Kidney (tissue), 22 donors: ENCODE measurements at places on chromosomes 6 and 20. TPM values are rescaled to one million over a fixed set of nuclear protein-coding genes. Genes with fewer than 3 reads are reported as not detected.

Gene IL17A
- polyA plus RNA-seq = not detected

Gene CD93
- polyA plus RNA-seq = 9.9 TPM

Gene PRSS16
- polyA plus RNA-seq = 5.1 TPM

Gene FAM217A
- 0.56 TPM for polyA plus RNA-seq

Gene XKR7
- polyA plus RNA-seq = not detected

Gene ROMO1
- polyA plus RNA-seq = 408 TPM

Gene SSTR4
- polyA plus RNA-seq = not detected

Gene LY6G5B
- polyA plus RNA-seq = 2.5 TPM

Gene PLEKHG1
- polyA plus RNA-seq = 2.8 TPM

Gene CST4
- not detected for polyA plus RNA-seq

Gene DSP
- polyA plus RNA-seq = 14.7 TPM

Gene PLAGL2
- 3.8 TPM for polyA plus RNA-seq

Gene KCNK5
- polyA plus RNA-seq = 48.4 TPM

Gene ZNF391
- polyA plus RNA-seq = 1.5 TPM

Gene TP53INP2
- 31.9 TPM for polyA plus RNA-seq

Gene CLVS2
- polyA plus RNA-seq = not detected

Gene L3MBTL1
- polyA plus RNA-seq = 4.8 TPM

Gene NKX2-2
- polyA plus RNA-seq = not detected

Gene DEFB126
- not detected for polyA plus RNA-seq

Gene ARMH2
- polyA plus RNA-seq = not detected

Gene RAB32
- polyA plus RNA-seq = 39.1 TPM

Gene MATN4
- polyA plus RNA-seq = 0.19 TPM

Gene FLRT3
- 14.2 TPM for polyA plus RNA-seq

Gene CENPW
- polyA plus RNA-seq = 2.6 TPM

Gene FERMT1
- polyA plus RNA-seq = 2.2 TPM

Gene CTSZ
- 234 TPM for polyA plus RNA-seq

Gene TCP11
- polyA plus RNA-seq = 0.41 TPM

Gene PPP1R14C
- polyA plus RNA-seq = 6.5 TPM

Gene EEF1A2
- 1.5 TPM for polyA plus RNA-seq
